Activated naive CD8-positive, alpha-beta T cell treated with anti-CD3 and anti-CD28 coated beads for 36 hours (primary cell): ENCODE measurements at places on chromosomes 5 and 9. TPM values are rescaled to one million over a fixed set of nuclear protein-coding genes. Genes with fewer than 3 reads are reported as not detected.

- DNase-seq: no peak
These were observed 26.2 kb downstream of the PPARGC1B start for GRCh38 chr5:149756354-149756753.

Gene HAVCR2
- 25.2 TPM for total RNA-seq

Gene QRFP
- not detected for total RNA-seq

Gene DAPK1
- total RNA-seq: 1.9 TPM
